SJCRH30 (cell line): ENCODE measurements at places on chromosomes 1 and 21.

GRCh38 chr1:181140398-181140797 is 51.9 kb downstream of the IER5 start:
- no peaks in the 10 kb centered on the region for H3K27me3 ChIP-seq
- H3K4me1 ChIP-seq, result peaks cover 17% of the 10 kb centered on the region
- no peak for DNase-seq
- no peak overlapping the region for H3K4me3 ChIP-seq
- no peaks in the 10 kb centered on the region for H3K36me3 ChIP-seq
- no peak overlapping the region for H3K27ac ChIP-seq

- H3K27me3 ChIP-seq, result no peaks in the 10 kb centered on the region
- H3K4me3 ChIP-seq, result no peak overlapping the region
- H3K27ac ChIP-seq, result peak overlapping the region; percentile 23; the same call in 1 of the 2 replicates
- peaks cover 7% of the 10 kb centered on the region for H3K36me3 ChIP-seq
- no peak for DNase-seq
These were observed 36.2 kb downstream of the CELF3 start for GRCh38 chr1:151680391-151680790.

- no peak overlapping the region for H3K27ac ChIP-seq
- DNase-seq, result peak; percentile 46
- H3K4me3 ChIP-seq, result no peak overlapping the region
- H3K4me1 ChIP-seq, result no peaks in the 10 kb centered on the region
- no peaks in the 10 kb centered on the region for H3K36me3 ChIP-seq
These were observed 33.5 kb upstream of the C1orf53 start for GRCh38 chr1:197868751-197869489.

DNA sequence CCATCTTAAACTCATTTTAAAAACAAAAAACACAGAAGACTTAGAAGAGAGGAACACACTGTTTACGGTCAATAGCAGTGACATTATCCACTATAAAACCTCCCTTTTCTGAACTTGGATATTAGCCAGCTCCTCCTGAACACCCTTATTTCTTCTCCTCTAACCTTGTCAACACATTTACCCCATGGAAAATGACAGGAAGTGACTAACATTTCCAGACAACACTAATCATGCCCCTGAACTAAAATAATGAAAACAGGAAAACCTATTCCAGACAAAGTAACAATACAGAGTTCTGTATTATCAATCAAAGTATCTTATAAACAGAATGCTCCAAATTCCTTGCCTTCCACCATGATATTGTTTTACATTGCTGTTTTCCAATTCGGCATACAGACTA is 45.3 kb downstream of the PALMD start:
- H3K27ac ChIP-seq, result no peak overlapping the region
- peaks cover 44% of the 10 kb centered on the region for H3K36me3 ChIP-seq
- peaks cover 2% of the 10 kb centered on the region for H3K4me1 ChIP-seq
- H3K4me3 ChIP-seq, result no peak overlapping the region
- DNase-seq, result no peak

DNA sequence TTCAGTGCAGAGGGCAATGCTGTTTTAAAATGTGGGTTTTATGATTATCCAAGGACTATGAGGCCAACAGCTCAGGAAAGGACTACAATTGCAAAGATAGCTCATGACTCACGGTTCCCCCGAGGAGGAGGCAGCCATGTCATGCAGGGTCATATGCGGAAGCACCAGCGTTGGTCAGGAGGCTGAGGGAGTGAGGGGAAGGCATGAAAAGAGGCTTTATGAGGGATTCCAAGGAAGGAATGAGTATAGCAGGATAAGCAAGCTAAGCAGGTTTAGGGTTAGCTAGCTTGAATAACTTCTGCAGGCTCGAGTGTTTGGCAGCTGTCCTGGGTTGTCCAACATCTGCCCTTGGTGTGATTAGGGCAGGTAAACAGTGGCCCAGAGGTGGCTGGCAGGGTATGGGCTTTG is 495.1 kb downstream of the SETD4 start:
- H3K4me1 ChIP-seq, result peaks cover 52% of the 10 kb centered on the region
- H3K36me3 ChIP-seq, result no peaks in the 10 kb centered on the region
- peak overlapping the region; percentile 81 for H3K27ac ChIP-seq

- H3K4me3 ChIP-seq, result no peak overlapping the region
- DNase-seq, result no peak
- no peaks in the 10 kb centered on the region for H3K4me1 ChIP-seq
- H3K36me3 ChIP-seq, result no peaks in the 10 kb centered on the region; the same call in 1 of the 2 replicates
- no peak overlapping the region for H3K27ac ChIP-seq
These were observed 27.7 kb downstream of the AGO3 start for GRCh38 chr1:35958558-35958957.

GRCh38 chr1:191695865-191696264 is 462.4 kb upstream of the RGS18 start:
- DNase-seq, result no peak
- no peaks in the 10 kb centered on the region for H3K4me1 ChIP-seq
- no peaks in the 10 kb centered on the region for H3K27me3 ChIP-seq
- no peaks in the 10 kb centered on the region for H3K36me3 ChIP-seq
- no peak overlapping the region for H3K4me3 ChIP-seq
- no peak overlapping the region for H3K27ac ChIP-seq

GRCh38 chr21:33206771-33207281 is 22.9 kb upstream of the IFNAR2 start:
- H3K4me1 ChIP-seq, result peaks cover 15% of the 10 kb centered on the region
- no peak overlapping the region for H3K4me3 ChIP-seq
- no peak overlapping the region for H3K27ac ChIP-seq
- H3K27me3 ChIP-seq, result no peaks in the 10 kb centered on the region
- DNase-seq, result no peak

- H3K4me3 ChIP-seq, result no peak overlapping the region
- no peaks in the 10 kb centered on the region for H3K4me1 ChIP-seq
- H3K27me3 ChIP-seq, result no peaks in the 10 kb centered on the region
- H3K36me3 ChIP-seq, result no peaks in the 10 kb centered on the region
These were observed 5.0 kb downstream of the SELP start for GRCh38 chr1:169624912-169625311.

DNA sequence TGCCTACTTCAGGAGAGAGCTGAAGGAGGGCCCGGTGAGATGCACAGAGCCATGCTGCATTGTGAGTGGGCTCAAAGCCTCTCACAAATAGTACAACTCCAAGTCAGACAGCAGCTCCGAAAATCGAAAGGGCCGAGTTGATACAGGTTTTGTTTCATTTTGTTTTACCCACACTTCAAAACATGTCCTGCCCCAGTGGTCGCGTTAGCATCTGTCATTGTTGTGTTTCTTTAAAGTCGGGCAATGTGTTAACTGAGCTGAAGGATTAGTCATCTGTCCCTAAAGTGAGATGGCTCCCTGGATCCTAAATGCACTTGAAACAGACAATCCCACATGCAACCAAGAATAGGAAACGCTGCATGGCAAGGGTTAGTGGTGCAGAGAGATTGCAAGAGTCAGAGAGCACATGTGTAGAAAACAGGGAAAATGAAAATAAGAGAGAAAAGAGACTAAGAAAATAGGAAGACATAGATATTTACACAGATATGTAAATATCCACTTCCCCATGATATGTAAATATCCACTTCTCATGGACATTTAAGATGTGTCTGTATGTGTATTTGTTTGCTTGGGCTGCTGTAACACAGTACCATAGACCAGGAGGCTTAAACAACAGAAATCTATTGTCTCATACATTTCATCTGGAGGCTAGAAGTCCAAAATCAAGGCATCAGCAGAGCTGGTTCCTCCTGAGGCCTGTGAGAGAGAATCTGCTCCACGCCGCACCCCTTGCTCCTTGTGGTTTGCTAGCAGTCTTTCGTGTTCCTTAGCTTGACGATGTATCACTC is 131.4 kb upstream of the RAB4A start:
- no peaks in the 10 kb centered on the region for H3K27me3 ChIP-seq
- no peak overlapping the region for H3K27ac ChIP-seq
- H3K4me1 ChIP-seq, result peaks cover 36% of the 10 kb centered on the region
- 0 out of 2 replicates have a peak overlapping the region, but pooled peaks have one; percentile 0 for H3K4me3 ChIP-seq
- peak; percentile 55 for DNase-seq

GRCh38 chr1:89957107-89957506 is 37.8 kb upstream of the ZNF326 start:
- no peak overlapping the region for H3K4me3 ChIP-seq
- peaks cover 9% of the 10 kb centered on the region for H3K4me1 ChIP-seq
- DNase-seq, result no peak
- no peak overlapping the region for H3K27ac ChIP-seq

- no peak overlapping the region for H3K4me3 ChIP-seq
- H3K27ac ChIP-seq, result no peak overlapping the region
- no peaks in the 10 kb centered on the region for H3K36me3 ChIP-seq
- H3K27me3 ChIP-seq, result no peaks in the 10 kb centered on the region
- DNase-seq, result no peak
These were observed 1.0 kb upstream of the CD84 start for GRCh38 chr1:160580221-160580812.

DNA sequence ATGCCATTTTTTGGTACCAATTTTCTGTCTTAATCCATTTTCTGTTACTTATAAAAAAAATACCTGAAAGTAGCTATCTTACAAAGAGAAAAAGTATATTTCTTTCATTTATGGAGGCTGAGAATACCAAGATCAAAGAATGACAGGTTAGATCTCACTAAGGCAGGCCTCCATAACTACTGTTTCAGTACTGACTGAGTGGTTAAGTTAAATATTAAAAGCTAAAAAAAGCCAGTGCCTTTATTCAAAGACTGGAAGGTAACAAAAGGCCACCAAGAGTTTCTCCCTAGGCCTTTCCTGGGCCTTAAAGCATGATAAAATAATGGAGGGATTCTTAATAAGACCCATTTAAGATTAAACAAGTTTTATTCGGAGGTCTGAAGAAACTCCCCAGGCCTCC is 687.7 kb upstream of the ADGRL4 start:
- no peak overlapping the region for H3K4me3 ChIP-seq
- no peaks in the 10 kb centered on the region for H3K36me3 ChIP-seq
- H3K4me1 ChIP-seq, result no peaks in the 10 kb centered on the region
- no peak for DNase-seq

- no peaks in the 10 kb centered on the region for H3K27me3 ChIP-seq
- H3K4me1 ChIP-seq, result no peaks in the 10 kb centered on the region
- no peak overlapping the region for H3K27ac ChIP-seq
- no peaks in the 10 kb centered on the region for H3K36me3 ChIP-seq
These were observed 38.3 kb downstream of the TCP10L start for GRCh38 chr21:32547018-32547417.

GRCh38 chr1:19858893-19859292 is 23.3 kb upstream of the OTUD3 start:
- H3K36me3 ChIP-seq, result no peaks in the 10 kb centered on the region
- no peaks in the 10 kb centered on the region for H3K27me3 ChIP-seq
- no peak overlapping the region for H3K27ac ChIP-seq
- no peak overlapping the region for H3K4me3 ChIP-seq

GRCh38 chr21:14630556-14631069 is 84.5 kb upstream of the SAMSN1 start:
- DNase-seq, result no peak
- H3K4me3 ChIP-seq, result no peak overlapping the region
- no peak overlapping the region for H3K27ac ChIP-seq
- no peaks in the 10 kb centered on the region for H3K27me3 ChIP-seq
- H3K4me1 ChIP-seq, result no peaks in the 10 kb centered on the region
- no peaks in the 10 kb centered on the region for H3K36me3 ChIP-seq

DNA sequence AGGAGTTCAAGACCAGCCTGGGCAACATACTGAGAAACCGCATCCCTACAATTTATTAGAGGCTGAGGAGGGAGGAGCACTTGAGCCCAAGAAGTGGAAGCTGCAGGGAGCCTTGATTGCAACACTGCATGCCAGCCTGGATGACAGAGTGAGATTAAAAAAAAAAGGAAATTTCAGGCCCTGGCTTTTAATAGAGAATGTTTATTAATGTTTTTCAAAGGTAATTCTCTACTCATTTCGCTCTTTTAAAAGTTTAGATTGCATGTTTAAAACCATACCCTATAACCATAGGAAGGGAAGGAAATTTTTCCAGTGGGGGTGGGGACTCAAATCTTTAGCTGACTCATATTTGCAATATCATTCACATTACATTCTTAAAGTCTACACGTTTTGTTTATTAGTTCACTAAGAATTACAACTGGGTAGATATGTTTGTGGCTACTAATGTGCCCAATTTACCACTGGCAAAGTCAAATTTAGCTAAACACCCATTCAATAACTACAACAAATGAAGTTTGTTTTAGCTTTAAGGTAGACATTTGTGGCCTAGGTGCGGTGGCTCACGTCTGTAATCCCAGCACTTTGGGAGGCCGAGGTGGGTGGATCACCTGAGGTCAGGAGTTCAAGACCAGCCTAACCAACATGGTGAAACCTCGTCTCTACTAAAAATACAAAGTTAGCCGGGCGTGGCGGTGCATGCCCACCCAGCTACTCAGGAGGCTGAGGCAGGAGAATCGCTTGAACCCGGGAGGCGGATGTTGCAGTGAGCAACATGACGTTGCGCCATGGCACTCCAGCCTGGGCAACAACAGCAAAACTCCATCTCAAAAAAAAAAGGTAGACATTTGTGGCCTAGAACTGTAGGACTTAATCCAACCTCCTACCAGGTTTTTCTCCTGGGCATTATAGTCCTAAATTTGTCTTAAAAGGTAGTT is 5.0 kb downstream of the KDM5B start:
- H3K36me3 ChIP-seq, result no peaks in the 10 kb centered on the region
- H3K27ac ChIP-seq, result no peak overlapping the region
- H3K27me3 ChIP-seq, result no peaks in the 10 kb centered on the region
- H3K4me1 ChIP-seq, result no peaks in the 10 kb centered on the region
- H3K4me3 ChIP-seq, result no peak overlapping the region

GRCh38 chr1:59553371-59553770 is 256.5 kb downstream of the FGGY start:
- H3K4me3 ChIP-seq, result no peak overlapping the region
- no peak for DNase-seq
- peaks cover 18% of the 10 kb centered on the region for H3K4me1 ChIP-seq

DNA sequence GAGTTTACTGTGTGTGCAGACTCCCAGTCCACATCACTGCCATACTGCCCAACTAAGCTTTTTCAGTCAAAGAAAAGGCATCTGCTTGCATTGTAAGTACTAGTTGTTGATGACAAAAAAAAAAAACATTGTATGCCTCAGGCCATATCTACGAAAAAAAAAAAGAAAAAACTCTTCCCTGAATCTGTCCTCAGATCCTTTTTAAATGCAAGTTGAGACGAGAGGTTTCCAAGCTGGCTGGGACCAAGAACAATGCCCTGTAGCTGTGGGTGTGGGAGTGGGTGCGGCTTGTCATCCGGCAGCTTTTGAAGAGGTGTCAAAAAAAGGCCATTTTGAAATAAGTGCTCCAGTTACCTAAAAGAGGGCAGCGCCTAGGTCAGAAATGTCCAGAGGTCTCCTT is 29.2 kb upstream of the HHAT start:
- H3K4me3 ChIP-seq, result no peak overlapping the region
- H3K27ac ChIP-seq, result no peak overlapping the region
- H3K27me3 ChIP-seq, result peaks cover 6% of the 10 kb centered on the region; the same call in 1 of the 2 replicates
- H3K4me1 ChIP-seq, result no peaks in the 10 kb centered on the region; the same call in 1 of the 2 replicates
